ENCODE measurements at places on chromosomes 16 and 17. TPM values are rescaled to one million over a fixed set of nuclear protein-coding genes. Genes with fewer than 3 reads are reported as not detected.
A peak's percentile ranks its signal among the peaks of the same experiment; 100 is the strongest.

Gene SOX9
- total RNA-seq, result not detected

Gene KRT39
- not detected for total RNA-seq

DNA sequence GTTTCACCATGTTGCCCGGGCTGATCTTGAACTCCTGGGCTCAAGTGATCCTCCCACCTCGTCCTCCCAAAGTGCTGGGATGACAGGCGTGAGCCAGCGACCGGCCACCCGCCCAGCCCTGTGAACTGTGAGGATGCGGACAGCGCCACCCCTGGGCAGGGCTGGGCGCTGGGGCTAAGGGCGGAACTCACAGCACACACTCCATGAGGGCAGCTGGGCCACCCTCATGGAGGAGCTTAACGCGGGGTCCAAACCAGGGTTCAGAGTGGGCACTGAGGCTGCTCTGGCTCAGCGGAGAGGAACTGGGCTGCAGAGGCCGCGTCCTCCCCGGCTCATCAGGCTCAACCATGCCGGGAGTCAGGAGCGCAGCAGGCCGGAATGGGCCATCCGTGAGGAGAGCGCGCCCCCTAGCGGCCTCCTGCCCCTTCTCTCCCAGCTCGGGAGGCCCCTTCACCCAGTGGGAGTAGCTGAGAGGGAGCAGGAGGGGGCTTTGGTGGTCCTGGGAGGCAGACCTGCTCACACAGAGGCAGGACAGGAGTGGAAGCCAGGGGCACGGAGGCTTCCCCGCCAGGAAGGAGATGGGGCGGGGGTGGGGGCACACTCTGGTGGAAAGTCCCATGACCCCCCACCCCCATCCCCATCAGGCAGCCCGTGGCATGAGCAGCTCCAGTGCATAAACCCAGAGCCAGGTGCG lies 13.8 kb downstream of the CORO7 start:
- peak; percentile 81 for DNase-seq

DNA sequence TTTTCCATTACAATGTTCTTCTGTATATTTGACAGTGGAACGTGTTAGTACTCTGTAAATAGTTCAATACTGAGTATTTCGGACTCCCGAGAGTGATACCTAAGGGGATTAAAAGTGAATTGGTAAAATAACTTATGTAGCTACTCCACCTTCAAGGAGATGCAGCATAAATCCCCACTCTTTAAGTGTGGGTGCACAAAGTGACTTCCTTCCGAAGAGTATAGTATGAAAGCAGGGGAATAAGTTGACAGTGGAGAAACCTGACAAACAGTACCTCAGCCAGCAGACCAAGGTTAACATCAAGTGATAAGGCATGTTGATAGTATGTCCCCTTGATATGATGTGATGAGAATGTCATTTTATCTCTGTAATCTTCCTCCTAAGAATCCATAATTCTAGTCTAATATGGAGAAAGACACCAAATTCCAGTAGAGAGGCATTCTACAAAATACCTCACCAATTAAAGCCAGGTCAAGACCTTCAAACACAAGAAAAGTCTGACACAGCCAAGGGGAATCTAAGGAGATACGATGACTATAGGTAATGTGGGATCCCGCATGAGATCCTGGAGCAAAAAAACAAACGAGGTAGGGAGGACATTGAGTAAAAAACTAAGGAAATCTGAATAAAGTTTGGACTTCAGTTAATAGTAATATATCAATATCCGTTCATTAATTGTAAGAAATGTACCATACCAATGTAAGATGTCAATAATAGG lies 1.8 kb upstream of the ZPBP2 start:
- DNase-seq, result no peak

DNA sequence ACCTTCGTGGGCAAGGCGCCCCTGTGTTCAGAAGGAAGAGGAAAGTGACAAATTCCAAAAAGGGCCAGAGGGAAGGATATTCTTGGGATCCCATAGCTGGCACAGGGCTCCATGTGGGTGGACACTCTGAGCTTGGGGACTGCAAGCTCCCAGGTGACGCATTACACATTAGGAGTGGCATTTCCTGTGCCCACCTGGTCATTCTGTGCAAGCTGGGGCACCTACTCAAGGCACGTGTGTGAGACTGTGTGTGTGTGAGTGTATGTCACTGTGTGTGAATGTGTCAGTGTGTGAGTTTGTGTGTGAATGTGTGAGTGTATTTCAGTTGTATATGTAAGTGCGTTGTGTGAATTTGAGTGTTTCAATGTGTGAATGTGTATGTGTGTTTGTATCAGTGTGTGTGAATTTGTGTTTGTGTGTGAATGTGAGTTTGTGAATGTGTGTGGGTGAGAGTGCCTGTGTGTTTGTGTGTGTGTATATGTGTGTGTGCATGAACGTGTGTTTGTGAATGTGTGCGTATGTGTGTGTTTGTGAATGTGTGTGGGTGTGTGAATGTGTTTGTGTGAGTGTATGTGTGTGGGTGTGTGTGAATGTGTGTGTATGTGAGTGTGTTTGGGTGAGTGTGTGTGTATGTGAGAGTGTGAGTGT lies 1.6 kb upstream of the CD300A start:
- DNase-seq, result no peak

Gene NARF
- 159 TPM for total RNA-seq

Gene ADGRG3
- 0.21 TPM for total RNA-seq

DNA sequence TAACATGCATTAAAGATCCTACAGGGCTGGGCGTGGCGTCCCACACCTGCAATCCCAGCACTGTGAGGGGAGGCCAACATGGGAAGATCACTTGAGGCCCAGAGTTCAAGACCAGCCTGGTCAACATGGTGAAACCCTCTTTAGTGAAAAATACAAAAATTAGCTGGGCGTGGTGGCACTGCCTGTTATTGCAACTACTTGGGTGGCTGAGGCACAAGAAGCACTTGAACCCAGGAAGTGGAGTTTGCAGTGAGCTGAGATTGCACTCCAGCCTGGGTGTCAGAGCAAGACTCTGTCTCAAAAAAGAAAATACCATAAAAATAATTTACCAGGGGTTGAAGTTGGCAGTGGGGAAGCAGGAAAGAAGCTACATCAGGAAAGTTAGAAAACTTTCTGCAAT lies 12.9 kb downstream of the TXNDC11 start:
- DNase-seq, result no peak

DNA sequence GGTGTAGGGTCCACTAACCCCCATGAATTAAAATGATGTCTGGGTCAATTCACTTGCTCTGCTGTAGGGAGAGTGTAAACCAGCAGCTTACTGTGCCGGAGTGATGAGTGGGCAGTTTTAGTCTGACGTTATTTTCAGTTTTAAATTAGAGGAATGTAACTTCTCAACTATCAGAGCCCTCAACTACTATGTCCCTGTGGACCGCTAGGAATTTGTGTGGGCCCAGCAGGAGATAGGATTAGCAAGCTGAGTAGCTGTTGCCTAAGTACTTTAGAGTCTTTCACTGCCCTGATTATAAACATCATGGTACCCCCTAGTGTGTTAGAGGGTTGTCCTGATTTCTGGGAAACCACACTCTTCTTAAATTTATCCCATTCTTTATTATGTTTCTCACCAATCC lies 11.4 kb downstream of the MARVELD3 start:
- DNase-seq, result no peak

DNA sequence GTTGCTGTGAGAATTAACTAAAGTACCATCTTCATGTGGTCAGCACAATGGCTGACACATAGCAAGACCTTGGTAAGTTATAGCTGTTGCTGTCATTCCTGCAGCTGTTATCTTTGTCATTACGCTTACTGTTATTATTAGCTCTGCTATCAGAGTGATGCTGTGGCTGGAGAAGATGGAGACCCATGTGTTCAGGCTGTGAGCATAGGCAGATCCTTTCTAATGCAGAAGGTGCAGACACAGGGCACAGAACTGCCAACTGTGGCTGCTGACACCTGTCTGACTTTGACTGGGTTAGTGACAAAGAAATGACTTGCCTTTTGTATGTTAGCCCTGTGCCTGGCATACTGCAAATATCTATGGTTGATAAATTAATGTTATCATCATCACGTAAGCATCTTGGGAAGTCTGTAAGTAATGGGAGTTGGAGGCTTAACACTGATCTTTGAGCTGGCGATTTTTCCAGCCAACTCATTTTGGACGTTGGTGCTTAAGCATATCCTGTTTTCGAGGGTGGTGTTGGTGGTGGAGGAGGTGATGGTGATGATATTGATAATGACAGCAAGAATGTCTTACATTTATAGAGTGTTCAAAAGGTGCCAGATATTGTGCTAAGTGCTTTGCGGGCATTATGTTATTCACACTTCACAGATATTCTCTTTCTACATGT lies 695.3 kb downstream of the WWOX start:
- no peak for DNase-seq

Gene GCGR
- not detected for total RNA-seq

Gene ACSM2B
- not detected for total RNA-seq

Measured in activated naive CD4-positive, alpha-beta T cell treated with anti-CD3 and anti-CD28 coated beads, Interleukin-2, amount 50 U/mL, for 72 hours (primary cell).